GM12891 (cell line): ENCODE measurements at places on chromosomes 3 and 15.

GRCh38 chr3:23894254-23895061, 22.3 kb downstream of the NKIRAS1 start:
- DNase-seq = no peak

GRCh38 chr15:72233769-72234168, 2.8 kb upstream of the PKM start:
- DNase-seq = no peak

DNA sequence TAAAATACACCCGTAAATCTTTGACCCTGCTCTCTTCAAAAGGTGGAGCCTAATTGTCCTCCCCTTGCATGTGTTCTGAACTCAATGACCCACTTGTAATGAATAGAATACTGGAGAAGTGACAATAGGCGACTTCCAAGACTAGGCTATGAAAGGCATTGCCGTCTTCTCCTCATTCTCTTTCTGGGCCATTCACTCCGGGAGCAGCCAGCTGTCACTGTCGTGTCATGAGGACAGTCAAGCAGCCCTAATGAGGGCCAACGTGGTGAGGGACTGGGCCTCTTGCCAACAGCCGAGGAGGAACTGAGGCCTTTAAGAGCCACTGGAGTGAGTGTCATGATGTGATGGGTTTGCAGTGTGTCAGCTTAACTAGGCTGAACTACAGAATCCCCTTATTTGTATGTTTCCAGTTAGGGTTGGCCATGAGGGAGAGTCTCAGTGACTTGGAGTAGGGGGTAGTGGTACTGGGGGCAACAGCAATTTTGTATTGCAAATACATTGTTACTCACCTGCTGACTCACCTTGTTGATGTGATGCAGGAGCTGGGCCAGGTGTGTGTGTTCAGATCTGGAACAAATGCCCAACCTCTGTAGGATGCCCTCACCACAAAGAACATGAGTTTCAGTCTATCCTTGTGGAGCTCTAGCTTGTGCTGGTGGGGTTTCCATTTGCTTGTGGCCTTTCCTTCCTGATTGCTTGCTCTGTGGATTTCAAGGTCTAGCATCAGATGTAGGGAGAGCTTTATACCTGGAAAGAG, 188.5 kb upstream of the PROK2 start:
- DNase-seq = no peak

- DNase-seq = no peak
These were observed 35.1 kb downstream of the SLMAP start for GRCh38 chr3:57791245-57791644.

- DNase-seq = no peak
These were observed 134.8 kb upstream of the MEF2A start for GRCh38 chr15:99430881-99431401.

DNA sequence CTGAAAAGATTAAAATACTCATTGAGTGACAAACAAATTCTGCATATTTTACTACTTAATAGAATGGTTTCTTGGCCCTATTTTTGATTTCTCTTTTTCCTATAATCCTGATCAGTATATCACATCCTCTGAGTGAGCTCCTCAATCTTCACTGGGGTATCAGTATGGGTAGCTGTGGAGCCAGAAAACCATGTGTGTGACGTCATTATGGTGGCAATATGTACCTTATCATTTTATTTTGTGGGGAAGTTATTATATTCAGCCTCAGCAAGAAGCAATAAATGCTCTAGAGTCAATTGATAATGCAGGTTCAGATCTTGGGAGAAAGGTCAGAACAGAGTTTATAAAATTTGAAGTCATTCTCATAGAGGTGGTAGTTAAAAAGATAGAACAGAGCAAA, 1135.7 kb upstream of the CADM2 start:
- DNase-seq = no peak

DNA sequence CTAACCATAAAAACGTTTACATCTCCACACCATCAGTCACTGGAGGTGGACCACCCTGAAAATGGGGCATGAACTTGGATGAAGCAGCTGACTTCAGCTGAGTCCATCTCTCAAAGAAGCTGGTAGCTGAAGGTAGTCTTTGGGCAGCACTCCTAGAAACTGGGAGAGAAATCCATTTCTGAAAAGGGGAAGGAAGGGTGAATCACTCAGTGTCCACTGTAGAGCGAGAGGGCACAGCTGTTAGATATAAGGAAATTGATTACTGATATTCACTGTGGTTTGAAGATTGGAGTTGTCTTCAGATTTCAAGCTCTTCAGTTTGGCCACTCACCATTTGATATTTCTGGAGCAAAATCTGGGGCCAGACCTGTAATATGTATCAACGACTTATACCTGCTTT, 499.0 kb upstream of the UBE2E2 start:
- no peak for DNase-seq

GRCh38 chr3:68239542-68239941, 585.1 kb upstream of the SUCLG2 start:
- DNase-seq = no peak

- no peak for DNase-seq
These were observed 875.4 kb downstream of the ROBO2 start for GRCh38 chr3:77915336-77915735.

- DNase-seq = peak; percentile 29
These were observed 556 bp downstream of the PEX5L start for GRCh38 chr3:180036092-180036670.

GRCh38 chr15:39051626-39052322, 487.2 kb upstream of the RASGRP1 start:
- DNase-seq = no peak

DNA sequence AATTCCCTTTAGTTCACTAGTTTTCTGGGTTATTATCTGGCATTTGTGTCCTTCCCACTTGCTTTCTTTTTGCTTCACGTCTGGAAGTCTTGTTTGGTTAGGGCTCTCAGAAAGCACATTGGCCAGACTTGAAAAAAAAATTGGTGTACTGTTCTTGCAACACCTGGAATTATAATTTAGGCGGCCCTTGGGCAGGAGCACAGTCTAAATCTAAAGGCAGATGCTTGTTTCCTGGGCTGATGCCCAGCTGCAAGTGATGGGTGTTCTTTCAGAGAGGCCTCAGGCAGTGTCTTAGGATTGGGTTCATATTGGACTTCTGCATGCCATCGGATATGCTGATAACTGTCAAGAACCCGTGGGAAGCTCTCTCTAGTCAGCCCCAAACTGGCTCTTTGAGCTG, 521.5 kb downstream of the PDCD6IP start:
- no peak for DNase-seq

DNA sequence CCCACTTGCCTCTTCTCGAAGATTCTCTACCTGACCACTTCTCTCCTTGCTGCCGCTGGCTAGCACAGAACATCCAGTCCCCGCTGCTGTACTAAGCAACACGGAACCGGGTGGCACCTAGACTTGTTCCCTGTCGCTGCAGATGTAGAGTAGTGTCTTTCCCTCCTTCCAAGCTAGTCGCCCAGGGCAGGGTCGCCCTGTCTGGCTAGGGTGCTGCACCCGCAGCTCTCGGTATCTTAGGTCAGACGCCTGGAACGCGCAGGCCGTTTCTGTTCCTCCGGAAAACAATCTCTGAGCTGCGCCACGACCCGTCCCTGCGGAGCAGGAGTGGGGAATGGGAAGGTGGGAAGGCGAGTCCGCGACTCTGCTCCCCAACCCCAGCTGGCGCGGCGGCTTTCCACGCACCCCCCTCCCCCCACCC, 758 bp upstream of the SNX33 start:
- no peak for DNase-seq

DNA sequence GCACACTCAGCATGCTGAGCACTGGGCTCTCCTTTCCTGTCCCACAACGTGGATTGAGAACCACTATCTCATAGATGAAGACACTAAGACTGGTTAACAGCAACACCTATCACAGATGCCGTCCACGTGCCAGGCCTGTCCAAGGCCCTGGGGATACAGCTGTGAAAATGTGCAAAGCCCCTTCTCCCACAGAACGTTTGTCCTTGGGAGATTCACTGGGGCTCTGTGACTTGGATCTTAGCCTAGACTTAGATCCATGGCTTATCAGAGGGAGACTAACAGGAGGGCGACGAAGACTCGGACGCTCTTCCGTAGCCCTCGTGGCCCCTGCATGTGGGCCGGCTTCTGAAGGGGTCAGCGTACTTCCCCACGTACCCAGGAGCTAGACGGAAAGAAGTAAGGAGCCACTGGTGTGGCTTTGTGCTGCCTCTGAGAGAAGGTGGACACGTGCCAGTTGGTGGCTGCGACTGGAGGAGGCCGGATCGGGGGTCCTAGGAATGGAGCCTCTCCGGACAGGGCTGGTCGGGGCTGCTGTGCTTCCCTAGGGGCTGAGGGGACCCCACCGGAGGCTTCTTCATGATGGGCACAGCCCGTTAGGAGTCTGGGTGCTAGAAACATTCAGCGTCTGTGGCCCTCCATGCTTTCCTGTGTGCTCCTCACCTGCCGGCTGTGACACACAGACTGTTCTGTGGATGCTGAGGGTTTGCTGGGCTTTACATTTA, 964 bp downstream of the NRROS start:
- DNase-seq = no peak

DNA sequence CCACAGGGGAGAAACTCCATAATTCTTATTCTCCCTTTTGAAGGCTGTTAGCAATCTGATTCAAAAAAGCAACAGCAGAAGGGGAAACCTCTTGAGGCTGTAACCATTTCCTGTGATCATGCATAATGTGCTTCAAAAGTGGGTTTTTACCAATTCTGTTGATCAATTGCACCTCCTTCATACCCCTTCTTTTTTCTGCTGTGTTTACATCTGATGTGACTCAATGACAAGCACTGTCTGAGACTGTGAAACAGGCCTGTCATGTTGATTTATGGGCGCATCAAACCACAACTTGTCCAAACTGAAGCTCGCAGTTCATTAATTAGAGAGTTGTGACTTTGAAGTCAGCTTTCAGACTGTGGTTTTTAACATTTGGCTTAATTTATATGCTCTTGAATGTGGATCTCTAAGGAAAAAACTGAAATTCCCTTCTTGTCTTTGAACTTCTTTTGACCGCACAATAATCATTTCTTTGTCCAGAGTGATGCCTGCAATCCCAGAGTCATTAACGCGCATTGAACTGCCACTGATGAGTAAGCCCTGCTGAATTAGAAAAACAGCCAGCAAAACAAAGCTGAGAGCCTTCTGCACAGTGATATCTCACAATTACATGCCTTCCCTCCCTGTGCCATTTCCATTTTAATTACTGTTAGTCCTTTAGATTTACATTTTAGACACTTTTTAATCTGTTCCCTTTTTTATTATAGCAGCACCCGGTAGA, 532.8 kb downstream of the FOXP1 start:
- DNase-seq = no peak

- no peak for DNase-seq
These were observed 26.7 kb upstream of the SLC12A8 start for GRCh38 chr3:125239266-125239665.

DNA sequence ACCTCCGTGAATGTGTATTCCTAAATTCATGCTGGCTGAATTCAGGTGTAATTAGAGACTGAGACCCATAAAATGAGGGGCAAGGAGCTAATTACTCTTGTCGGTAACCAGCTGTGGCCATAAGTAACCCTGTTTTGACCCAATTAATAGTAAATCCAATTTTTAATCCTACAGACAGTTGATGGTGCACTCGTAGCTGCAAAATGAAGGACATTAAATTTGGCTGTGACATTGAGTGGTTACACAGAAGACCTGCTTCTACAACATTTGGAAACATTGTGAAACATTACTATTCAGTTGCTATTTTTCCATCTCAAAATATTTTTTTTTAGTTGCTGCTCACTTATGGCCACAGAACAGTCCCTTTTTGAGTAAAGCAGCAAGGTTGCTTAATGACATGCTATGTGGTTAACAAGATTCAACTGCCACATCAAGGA, 33.0 kb downstream of the MBNL1 start:
- DNase-seq = no peak

- DNase-seq = no peak
These were observed 223.4 kb downstream of the STT3B start for GRCh38 chr3:31755926-31756658.

DNA sequence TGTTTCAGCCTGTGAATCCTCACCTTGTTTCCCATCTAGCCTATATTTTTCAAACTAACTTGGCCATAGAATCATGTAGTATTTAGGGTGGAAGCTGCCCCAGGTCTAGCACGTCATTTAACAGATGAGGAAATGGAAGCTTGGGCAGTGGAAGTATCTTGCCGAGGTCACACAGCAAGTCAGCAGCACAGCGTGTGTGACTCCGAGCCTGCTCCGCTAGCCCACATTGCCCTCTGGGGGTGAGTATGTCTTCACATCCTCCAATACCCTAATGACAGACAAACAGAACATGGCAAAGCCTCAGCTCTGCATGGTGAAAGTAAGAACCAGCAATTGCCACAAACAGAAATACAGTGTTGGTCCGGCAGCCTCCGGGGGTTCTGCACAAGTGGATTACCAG, 2.2 kb upstream of the CCR5 start:
- DNase-seq = no peak

- no peak for DNase-seq
These were observed 53.4 kb downstream of the GSK3B start for GRCh38 chr3:120040813-120041377.

GRCh38 chr15:98881526-98882520, 125.8 kb downstream of the PGPEP1L start:
- DNase-seq = peak; percentile 35

DNA sequence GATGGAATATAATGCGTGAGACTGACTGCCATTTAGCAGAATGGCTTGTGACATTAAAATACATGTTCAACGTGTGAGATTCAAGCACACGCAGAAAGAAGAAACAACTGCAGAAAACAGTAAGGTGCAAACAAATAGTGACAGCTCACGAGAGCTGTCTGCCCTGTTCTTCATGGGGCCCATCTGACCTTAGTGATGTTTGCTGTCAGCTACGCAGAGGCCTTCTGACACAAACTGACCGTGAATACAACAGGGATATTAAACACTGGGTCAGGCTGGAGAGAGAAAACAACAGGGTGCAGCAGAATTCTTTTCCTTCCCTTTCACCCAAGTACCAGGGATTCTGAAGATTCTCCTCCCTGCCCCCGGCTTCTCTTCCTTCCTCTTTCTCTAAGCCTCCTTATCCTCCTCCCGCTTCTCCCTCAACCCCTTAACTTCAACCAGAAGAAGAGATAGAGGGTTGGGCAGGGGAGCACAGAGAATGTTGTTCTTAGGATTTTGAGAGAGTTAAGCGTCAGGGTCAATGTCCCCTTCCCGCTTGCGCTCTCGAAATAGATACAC, 2.1 kb downstream of the TNFAIP8L3 start:
- DNase-seq = no peak
